ENCODE measurements at places on chromosomes 2 and 18.
A peak's percentile ranks its signal among the peaks of the same experiment; 100 is the strongest.

- no peak for DNase-seq
Measured at GRCh38 chr2:241813644-241814392, 4.8 kb downstream of the NEU4 start.

GRCh38 chr2:232234922-232235615, 143.5 kb upstream of the ALPP start:
- no peak for DNase-seq

- no peak for DNase-seq
Measured at GRCh38 chr2:196466581-196466980, 172.9 kb upstream of the CCDC150 start.

DNA sequence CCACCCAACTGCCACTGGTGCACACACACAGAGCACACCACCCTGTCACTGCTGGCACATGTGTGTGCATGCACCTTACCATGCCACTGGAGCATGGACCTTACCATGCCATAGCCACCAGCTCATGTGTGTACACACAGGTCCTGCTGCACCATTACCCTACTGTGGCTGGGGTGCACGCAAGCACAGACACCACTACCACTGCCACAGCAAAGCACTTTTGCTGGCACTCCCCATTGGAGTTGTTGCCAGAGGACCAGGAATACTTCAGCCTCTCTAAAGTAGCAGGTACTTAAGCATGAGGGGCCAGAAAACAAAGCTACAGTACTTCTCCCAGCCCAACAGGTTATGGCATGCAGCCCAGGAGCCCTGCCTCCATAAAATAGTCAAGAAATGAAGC, 404.8 kb downstream of the MBD2 start:
- no peak for DNase-seq

DNA sequence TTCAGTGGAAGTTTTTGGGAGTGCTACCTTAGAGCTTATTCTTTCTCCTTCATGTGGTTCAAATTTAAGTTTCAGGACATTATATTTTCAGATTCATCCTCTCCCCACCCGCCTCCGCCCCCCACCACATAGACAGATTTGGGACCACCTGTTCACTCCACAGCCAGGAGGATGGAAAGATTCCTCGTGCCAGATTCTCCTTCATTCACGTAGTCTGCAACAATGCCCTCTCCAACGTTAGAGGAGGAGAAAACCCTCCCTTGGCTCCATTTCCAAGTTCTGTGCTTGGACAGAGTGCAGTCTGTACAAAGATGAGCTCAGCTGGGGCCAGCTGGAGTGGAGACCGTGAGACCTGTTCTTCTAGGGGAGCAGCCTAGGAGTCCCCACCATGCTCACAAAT, 26.2 kb downstream of the POU3F3 start:
- no peak for DNase-seq

GRCh38 chr2:71154798-71155197, 24.4 kb downstream of the MPHOSPH10 start:
- no peak for DNase-seq

- peak; percentile 23 for DNase-seq
Measured at GRCh38 chr2:224650815-224651439, 65.2 kb downstream of the CCDC195 start.

- DNase-seq = no peak
Measured at GRCh38 chr18:70450426-70451253, 161.8 kb downstream of the SOCS6 start.

DNA sequence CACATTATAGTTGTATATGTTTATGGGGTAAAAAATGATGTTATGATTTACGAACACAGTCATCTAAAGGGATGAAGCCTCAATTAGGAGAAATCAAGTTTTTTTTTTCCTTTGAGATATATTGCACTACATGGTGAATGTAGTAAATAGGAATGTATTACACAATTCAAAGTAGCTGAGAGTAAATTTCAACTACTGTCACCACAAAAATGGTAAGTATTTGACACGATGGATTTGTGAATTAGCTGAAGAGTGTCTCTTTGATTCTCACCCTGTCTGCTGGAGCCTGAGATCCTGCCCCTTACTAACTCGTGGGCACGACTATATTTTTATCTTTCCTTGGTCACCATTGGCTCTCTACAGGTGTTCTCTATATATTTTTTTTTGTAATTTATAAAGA, 540.4 kb upstream of the DSEL start:
- no peak for DNase-seq

- DNase-seq = no peak
Measured at GRCh38 chr18:57121542-57122112, 25.3 kb upstream of the BOD1L2 start.

DNA sequence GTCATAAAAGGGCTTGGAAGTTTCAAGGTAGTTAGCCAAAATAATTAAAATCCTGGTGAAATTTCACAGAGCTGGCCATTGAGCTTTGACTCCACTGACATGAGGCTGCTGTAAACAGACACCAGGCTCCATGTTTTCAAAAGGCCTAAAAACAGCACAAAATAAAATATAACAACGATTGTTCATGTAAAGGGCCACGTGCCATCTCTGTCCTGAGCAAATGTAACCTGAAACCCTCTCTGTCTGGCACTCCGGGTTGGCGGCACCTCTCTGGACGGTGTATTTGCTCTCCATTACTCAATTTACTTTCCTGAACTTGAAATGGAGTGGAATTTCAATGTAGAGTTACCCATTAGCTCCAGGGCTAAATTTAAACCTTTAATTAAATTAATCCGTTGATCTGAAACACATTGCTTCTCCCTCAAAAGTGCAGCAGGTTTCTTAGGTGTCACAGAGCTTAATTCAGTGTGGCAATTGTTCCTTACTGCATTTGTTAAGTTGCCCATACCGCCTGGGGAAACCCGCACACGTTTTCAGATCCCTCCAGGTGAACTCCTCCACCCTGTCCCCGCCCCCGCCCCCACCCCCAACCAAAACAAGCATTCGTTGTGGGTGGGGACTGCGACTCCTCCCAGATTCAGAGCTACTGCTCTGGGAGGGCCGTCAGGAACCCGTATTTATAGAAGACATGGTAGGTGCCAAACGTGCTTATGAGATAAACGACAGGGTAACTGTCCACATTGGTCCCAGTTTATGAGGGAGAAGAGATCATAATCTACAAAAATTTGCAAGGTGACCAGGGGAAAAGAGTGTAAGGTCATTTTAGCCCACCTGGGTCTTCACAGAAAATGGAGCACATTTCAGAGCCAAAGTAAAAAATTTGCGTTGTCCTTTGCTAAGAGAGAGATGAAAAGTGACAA, 1.2 kb upstream of the CABLES1 start:
- DNase-seq = peak; percentile 59

GRCh38 chr2:224997802-224998201, 44.5 kb downstream of the DOCK10 start:
- DNase-seq = no peak

- no peak for DNase-seq
Measured at GRCh38 chr2:164810843-164811242, 30.8 kb downstream of the COBLL1 start.

DNA sequence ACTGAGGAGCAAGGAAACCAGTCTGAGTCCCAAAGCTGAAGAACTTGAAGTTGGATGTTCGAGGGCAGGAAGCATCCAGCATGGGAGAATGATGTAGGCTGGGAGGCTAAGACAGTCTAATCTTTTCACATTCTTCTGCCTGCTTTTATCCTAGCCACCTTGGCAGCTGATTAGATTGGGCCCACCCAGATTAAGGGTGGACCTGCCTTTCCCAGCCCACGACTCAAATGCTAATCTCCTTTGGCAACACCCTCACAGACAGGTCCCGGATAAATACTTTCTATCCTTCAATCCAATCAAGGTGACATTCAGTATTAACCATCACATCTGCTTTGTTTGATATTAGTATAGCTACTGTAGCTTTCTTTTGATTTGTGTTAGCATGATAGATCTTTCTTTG, 27.1 kb downstream of the VRK2 start:
- no peak for DNase-seq

- no peak for DNase-seq
Measured at GRCh38 chr2:165013944-165014619, 58.8 kb upstream of the SLC38A11 start.

- no peak for DNase-seq
Measured at GRCh38 chr2:145595296-145595695, 1075.4 kb upstream of the ZEB2 start.

DNA sequence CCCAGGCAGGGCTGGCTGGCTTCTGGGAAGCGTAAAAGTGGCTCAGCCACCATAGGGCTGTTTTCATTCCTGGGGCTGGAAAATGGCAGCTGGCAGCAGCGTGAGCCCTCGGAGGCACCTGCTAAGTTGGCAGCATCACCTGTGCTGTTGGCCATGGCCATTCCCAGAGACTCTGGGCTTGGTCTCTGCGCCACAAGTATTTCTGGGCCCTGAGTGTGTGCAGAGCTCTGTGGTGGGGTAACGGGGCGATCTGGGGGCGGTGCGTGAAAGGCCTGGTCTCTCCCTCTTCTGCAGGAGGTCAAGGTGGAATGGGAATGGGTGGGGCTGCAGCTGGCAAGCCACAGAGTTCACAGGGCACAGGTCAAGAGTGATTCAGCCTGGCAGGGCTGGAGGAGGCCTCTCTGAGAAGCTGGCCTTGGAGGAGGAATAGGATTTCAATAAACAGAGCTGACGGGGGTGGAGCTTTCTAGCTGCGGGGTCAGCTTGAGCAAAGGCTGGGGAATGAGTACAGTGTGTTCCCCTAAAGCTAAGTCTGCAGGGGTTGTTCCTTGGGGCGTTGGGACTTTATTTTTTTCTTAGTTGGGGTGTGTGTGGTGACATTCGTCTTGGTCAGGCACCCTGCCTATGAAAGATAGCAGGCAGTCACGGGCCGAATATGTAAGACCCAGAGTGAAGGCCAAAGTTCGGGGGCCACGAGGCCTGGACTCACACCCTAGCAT, 10.3 kb upstream of the NTSR2 start:
- no peak for DNase-seq

DNA sequence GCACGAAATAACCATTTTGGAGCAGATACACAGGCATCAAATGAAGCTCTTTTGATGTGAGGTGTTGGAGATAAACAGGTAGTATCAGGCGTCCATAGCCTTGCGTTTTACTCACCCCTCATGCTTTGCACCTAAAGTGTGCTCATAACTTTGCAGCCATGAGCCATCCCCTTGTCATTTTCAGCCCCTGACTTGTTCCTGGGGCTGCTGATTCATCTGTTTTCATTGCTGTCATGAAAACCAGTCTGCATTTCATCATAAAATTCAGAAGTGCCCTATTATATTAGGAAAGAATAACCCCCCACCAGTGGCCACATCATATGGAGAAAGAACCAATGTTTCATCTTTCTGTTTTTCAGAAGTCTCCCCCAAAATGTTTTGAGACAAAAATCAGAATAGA, 329.7 kb upstream of the NRP2 start:
- no peak for DNase-seq

- DNase-seq = no peak
Measured at GRCh38 chr2:239212121-239212928, 188.5 kb downstream of the HDAC4 start.

DNA sequence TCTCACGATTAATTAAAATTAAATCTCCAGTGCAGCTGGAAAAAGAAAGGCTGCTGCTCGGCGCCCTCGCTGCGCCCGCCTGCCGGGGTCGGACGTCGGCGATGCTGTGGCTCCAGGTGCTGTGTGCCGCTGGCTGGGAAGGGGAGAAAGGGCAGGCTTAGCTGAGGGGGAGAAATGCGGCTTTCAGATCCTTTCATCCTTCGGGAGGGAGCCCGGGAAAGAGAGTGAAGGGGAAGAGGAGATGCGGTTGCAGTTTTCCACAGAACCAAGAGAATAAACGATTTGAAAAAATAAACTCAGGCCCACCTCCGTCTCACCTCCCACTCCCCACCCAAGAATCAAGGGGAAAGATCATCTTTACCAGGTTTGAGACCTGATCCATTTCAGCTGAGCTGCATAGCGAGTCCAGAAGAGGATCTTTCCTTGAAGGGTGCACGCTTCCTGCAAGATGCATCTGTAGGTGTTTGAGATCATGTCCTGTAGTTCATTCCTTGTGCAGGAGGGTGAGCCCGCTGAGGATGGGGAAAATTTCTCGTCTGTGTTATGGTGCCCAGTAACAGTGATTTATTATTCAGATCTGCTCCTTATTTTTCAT, 495 bp downstream of the TMEM169 start:
- peak; percentile 4 for DNase-seq

- no peak for DNase-seq
Measured at GRCh38 chr2:232341739-232342126, 36.8 kb upstream of the ALPP start.

- peak; percentile 2 for DNase-seq
Measured at GRCh38 chr2:42974721-42975717, 182.6 kb upstream of the HAAO start.

GRCh38 chr2:86136141-86136540, 30.1 kb downstream of the PTCD3 start:
- no peak for DNase-seq

GRCh38 chr18:63867368-63868125, 20.0 kb upstream of the SERPINB2 start:
- no peak for DNase-seq

GRCh38 chr2:126909781-126910180, 11.1 kb downstream of the TEX51 start:
- no peak for DNase-seq

- no peak for DNase-seq
Measured at GRCh38 chr2:15555760-15556193, 5.4 kb downstream of the NBAS start.

- peak; percentile 66 for DNase-seq
Measured at GRCh38 chr18:3281456-3282400, 19.8 kb downstream of the MYL12B start.

Measured in NCI-H2171 (cell line).